ENCODE measurements at places on chromosomes 5 and 9.

DNA sequence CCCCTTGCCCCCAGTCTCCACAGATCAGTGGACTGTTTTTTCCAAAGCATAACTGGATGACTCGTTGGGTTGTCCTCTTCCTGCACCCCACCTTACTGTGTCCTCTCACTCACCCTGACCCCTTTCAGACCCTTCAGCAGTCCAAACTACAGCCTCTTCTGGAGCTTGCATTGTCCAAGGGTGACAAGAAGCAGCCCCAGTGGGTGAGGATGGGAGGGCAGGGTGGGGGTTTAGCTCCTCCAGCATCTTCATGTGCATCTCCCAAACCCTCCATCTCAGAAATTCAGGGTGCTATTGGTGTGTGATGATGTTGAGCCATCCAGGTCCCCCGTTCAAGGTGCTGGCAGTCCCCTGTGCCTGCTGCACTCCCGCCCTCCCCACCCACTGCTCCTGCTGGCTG is 62.4 kb upstream of the COL15A1 start:
- no peak for DNase-seq

- no peak for DNase-seq
Measured at GRCh38 chr5:180804129-180804618, 1.6 kb upstream of the MGAT1 start.

GRCh38 chr9:74777136-74777879 is 110.4 kb downstream of the TRPM6 start:
- DNase-seq: no peak

- DNase-seq: no peak
Measured at GRCh38 chr5:4873652-4874051, 266.5 kb upstream of the ADAMTS16 start.

DNA sequence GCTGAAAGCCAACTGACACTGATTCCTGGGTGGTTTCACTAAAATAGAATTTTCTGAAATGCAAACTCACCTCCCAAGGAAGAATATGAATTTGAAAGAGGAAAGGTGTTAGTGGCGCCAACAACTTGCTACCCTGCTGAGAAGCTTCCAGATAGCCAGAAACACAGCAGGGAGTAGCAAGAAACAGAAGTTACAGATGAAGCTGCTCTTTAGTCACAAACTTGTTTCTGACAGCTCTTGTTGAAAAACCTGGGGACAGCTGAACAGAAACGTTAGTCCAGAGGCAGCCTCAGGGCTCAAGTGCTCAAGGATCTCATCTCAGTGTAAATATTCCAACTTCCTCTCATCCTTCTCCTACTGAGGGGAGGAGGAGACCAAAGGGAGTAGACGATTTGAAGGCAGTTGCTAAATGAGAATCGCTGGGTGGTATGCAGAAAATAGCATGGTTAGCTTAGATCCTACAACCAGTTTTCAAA is 184.1 kb downstream of the PDE4D start:
- DNase-seq: no peak

DNA sequence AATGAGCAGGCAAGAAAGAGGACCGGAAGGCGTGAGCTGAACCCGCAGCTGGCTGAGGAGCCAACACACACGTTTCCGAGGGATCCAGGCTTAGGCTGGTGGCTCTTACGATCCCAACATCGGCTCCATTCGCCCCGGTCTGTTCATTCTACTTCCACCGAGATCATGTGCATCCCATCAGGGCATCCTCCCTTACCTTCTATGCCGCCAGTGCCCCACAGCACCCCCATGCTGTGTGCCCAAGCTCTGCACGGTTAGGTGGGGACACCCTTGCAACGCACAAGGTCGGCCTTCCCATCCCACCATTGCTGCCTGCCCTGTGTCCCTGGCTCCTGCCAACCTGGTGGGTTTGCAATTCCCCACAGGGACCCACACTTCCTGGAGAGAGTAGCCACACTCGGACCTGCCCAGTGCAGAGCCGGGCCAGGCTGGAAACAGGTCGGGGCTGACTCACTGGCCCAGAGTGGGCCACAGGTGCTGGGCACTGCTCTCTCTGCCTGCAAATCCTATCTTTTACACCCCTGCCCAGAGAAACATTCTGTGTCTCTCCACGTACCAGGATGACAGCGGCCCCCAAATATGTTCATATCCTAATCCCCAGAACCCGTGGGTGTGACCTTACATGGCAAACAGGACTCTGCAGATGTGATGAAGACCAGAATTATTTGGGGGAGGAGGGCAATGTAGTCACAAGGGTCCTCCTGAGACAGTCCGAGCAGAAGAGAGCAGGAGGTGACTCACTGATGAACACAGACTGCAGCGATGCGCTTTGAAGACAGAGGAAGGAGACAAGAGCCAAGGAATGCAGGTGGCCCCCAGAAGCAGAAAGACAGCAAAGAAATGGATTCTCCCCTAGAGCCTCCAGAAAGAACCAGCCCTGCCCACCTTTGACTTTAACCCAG is 182.2 kb downstream of the AUH start:
- no peak for DNase-seq

DNA sequence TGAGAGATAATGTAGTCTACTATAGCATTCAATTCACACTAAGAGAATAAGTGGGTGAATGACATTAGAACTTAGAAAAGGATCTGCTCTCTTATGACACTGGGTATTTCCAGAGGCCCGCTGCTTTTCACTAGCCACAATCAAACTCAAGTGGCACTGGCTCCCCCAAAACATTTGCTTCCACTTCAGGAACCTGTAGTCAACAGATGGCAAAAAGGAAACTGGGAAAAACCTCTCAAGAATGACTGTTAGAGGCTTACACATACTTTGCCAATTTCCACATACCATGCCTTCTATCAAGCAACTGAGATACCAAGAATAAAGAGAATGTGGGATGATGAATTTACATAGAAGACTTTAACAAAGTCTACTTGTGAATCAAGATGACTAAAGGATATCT is 11.2 kb downstream of the POC5 start:
- no peak for DNase-seq

- DNase-seq: no peak
Measured at GRCh38 chr9:129414993-129415941, 205.6 kb downstream of the C9orf50 start.

DNA sequence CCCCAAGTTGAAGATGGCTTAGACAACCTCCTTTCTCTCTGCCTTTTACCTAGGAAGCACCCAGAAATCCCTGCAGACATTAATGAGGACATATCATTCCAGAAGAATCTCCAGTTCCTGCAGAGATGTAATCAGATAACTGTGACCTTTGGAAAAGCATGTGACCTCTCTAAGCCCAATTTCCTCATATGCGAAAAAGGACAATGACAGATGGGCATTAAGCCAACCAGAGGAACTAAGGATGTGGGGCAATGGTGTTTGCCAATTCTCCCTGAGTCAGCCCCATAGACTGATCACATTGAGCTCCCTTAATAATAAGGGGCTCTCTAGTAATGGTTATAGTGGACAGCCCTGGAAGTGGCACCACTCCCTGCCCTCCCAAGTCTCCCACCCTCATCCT is 10.1 kb upstream of the FOXI1 start:
- no peak for DNase-seq

DNA sequence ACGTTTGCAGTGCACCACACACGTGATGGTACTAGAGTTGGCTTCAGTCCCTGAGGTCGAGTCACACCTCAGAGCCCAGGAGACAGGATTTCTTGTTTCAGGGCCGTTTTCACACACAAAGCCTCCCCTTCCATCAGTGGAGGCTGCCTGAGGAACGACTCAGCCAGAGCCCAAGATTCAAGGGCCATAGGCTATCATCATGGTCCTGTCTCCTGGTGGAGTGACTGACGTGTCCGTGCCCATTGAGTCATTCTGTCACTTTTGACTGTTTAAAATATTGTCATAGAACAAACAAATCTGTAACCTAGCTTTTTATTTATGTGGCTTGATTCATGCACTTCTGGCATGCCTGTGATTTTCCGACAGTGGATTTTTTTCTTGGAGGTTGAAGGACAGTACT is 28.3 kb downstream of the CAMK2A start:
- DNase-seq: no peak
